ENCODE measurements at places on chromosomes 2 and 18.

- DNase-seq, result no peak
Measured at GRCh38 chr2:84808279-84808678, 72.6 kb downstream of the TRABD2A start.

DNA sequence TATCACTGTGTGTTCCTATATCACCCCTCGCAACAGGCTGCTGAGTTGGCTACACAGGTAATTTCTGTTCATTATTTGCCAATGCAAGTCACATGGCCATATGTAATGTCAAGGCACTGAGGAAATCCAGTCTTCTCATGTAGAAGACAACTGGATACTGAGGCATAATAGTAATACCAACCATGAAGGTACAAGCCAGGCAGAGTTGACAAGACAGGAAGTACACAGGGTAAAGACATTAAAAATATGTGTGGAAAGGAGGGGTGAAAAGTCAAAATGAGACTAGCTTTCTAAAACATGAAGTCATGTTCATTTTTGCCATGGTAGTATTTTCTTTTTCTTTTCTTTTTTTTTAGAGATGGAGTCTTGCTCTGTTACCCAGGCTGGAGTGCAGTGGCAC, 17.5 kb upstream of the RNF138 start:
- DNase-seq, result no peak

- no peak for DNase-seq
Measured at GRCh38 chr2:50538147-50538546, 493.8 kb downstream of the NRXN1 start.

GRCh38 chr18:40079786-40080185, 1875.2 kb upstream of the PIK3C3 start:
- no peak for DNase-seq

DNA sequence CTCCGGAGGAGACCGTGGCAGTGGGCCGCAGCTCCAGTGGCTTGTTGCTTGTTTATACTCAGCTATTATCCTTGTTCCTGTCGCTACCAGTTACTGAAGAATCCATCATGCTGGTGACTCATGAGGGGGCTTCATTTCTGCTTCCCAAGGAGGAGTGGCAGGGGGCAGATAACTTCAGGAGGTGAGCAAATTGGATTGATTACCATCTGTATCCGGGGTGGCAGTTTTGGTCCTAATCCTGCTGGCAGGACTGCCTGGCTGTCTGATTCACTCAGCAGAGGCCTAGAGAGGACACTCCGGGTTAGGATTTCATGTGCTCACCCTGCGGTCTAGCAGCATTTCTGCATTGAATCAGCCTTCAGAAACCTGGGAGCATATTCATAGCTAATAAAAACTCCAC, 230.0 kb downstream of the ACTR3 start:
- DNase-seq, result no peak

GRCh38 chr2:238855891-238856580, 8.2 kb downstream of the TWIST2 start:
- no peak for DNase-seq

GRCh38 chr18:45998244-45998643, 31.1 kb upstream of the EPG5 start:
- DNase-seq, result no peak

DNA sequence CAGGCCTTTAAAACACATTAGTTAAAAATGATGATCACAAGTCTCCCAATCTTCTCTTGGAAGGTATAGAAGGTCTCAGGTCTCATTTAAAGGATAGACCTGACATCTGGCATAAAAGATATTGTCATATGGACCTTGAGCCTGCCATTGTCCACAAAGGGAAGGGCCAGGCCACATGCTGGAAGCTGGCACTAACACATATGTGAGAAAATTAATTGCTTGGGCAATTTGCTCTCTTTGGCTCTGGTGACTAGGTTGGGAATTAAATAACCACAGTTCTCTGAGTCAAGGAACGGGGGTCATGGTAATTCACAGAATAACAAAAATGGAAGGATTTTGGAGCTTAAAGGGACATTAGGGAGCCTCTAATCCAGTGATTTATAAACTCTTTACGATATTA, 727.3 kb downstream of the BCL11A start:
- DNase-seq, result no peak

DNA sequence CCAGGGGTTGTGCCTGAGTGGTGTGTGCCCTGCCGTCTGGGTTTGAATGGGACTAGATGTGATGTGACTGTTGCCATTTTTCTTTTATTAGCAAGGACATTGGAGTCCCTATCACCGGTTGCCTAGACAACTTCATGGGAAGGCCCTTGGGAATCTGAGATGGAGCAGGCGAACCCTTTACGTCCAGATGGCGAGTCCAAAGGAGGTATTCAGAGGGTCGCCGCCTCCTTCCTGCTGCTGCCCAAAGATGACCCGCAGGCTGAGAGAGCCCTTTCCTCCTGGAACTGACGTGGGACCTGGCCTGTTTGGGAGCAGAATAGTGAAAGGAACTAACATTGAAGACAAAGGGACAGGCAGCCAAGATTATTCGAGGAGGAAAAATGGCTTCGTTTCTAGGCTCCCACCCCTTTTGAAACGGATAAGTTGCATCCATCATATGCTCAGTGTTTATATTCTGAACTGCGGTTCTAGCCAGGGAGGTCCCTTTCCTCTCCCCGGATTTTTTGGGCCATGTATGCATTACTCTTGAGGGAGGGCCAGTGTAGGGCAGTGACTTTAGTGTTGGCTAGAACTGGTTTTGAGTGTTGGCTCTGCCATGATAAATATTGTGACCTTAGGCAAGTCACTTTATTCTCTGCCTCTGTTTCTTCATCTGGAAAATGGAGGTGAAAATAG, 673 bp downstream of the CENPO start:
- no peak for DNase-seq

- no peak for DNase-seq
Measured at GRCh38 chr2:223315813-223316212, 263.8 kb downstream of the KCNE4 start.

Data from stimulated activated CD8-positive, alpha-beta memory T cell treated with anti-CD3 and anti-CD28 coated beads, Interleukin-15, amount 100 ng/mL, for 4 hours (primary cell).